ENCODE measurements at places on chromosomes 11 and 22.

- DNase-seq = peak; percentile 20
Measured at GRCh38 chr11:59754494-59754858, 700 bp upstream of the STX3 start.

- no peak for DNase-seq
Measured at GRCh38 chr11:19739872-19740271, 27.2 kb downstream of the NAV2 start.

GRCh38 chr11:131430473-131431208 lies 60.2 kb downstream of the NTM start:
- DNase-seq = no peak

- no peak for DNase-seq
Measured at GRCh38 chr11:110086892-110087309, 6.3 kb upstream of the ZC3H12C start.
